ENCODE measurements at places on chromosomes 6 and 20.

- no peak for DNase-seq
Measured at GRCh38 chr6:158654960-158655489, 5.2 kb downstream of the SYTL3 start.

DNA sequence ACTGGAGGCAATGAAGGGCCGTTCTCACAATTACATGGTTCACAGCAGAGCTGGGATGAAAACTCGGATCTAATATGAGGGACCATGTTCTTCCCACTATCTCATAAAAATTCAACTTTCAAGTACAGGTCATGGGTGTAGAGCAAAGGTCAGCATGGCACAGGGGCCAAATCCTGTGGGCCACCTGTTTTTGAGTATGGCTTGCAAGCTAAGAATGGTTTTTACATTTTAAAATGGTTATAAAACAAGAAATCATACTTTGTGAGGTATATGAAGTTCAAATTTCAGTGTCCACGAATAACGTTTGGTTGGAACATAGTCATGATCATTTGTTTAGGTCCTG is 4.6 kb downstream of the MAP3K5 start:
- no peak for DNase-seq

DNA sequence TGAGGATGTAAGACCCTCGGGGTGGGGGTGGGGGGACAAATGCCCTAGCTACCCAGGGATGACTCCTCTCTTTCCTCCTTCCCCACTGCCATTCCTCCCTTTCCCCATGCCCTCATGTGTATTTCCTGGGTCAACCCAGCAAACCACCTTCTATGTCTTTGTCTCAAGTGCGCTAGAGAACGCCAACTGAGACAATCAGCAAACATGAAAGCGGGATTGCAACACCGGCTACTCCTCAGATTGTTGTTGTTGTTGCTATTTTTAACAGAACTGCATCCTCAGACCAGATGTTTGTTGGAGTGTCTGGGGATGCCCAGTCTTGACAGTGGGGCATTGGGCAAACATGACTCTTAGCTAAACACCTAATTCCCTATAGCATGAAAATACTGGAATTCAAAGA is 39.3 kb upstream of the HIVEP1 start:
- no peak for DNase-seq

DNA sequence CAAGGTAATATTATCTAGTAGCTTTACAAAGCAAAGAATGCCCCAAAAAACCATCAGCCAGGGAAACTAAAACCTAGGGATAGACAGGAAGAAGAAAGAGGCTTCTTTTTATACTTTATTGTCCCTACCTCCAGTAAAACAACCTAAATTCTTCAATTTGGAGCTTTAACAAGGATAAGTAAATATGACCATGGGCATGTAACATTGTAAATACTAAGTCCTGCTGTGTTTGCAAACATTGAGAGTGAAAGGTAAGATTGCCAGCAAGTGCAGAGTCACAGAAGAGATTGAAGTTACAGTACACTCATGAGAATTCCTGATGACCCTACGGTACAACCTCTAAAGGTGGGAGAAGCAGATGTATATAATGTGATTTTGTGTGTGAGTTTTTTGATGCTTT is 117.2 kb downstream of the FOXO3 start:
- DNase-seq: no peak

- no peak for DNase-seq
Measured at GRCh38 chr6:64357430-64357829, 721.8 kb downstream of the PHF3 start.

- DNase-seq: no peak
Measured at GRCh38 chr6:75693534-75693933, 55.5 kb upstream of the MYO6 start.

DNA sequence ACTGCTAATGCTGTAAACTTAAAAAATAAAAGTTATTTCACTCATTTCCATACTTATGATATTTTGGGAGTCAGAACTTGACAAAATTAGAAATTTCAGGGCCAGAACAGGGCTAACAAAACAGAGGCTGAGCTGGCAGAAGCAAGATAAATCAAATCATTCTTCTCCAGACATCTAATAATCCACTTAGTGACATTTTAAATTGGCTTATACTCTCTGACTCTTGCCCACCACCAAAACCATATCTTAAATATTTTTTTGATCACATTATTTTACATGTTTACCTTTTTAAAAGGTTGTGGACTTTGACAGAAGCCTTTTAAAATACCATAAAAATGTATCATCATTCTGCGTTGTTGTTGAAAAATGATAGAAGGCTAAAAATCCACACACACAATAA is 116.5 kb downstream of the LMBRD1 start:
- no peak for DNase-seq

DNA sequence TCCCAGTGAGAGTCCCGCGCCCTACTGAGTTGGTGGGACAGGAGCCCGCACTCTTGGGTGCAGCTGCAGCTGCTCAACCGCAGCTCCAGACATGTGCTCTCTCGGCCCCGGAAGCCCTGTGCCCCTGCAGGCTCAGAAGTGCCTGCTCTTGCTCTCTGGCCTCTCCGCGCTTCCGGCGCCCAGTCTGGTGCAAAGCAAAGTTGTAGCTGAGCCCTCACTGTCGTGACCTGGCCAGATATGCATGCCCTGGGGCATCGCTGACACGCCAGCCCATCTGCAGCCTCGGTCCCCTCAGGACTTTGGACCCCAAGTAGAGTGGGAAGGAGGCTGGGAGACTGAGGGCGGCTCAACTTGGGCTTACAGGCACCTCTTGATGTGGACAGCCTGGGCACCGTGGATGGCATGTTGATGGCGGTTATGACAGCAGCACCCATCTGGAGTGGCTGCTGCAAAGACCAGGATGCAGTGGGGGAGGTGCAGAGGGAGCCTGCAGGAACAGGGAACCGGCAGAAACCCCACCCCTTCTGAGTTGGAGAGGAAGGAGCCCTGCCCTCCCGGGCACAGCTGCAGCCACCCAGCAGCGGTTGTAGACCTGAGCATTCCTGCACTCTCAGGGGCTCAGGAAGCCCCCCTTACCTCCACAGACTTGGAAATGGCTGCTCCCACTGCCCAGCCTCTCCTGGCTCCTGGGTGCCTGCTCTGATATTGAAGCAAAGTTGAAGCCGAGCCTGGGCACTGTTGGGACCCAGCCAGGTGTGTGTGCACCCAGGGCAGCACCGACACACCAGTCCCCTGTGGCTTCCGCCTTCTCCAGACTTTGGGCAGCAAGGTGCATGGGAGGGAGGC is 462.6 kb downstream of the TBC1D32 start:
- DNase-seq: no peak

DNA sequence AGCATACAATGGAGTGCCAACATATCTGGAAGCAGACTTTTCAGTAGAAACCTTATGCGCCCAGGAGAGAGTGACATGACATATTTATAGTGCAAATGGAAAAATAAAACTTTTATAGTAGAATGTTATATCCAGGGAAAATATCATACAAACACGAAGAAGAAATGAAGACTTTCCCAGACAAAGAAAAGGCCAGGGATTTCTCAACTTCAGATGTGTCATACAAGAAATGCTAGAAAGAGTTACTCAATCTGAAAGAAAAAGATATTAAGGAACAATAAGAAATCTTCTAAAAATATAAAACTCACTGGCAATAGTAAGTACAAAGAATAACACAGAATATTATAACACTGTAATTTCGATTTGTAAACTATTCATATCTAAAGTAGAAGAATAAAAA is 1269.3 kb downstream of the GRIK2 start:
- no peak for DNase-seq

GRCh38 chr20:1381753-1382591 is 10.9 kb downstream of the FKBP1A start:
- no peak for DNase-seq

DNA sequence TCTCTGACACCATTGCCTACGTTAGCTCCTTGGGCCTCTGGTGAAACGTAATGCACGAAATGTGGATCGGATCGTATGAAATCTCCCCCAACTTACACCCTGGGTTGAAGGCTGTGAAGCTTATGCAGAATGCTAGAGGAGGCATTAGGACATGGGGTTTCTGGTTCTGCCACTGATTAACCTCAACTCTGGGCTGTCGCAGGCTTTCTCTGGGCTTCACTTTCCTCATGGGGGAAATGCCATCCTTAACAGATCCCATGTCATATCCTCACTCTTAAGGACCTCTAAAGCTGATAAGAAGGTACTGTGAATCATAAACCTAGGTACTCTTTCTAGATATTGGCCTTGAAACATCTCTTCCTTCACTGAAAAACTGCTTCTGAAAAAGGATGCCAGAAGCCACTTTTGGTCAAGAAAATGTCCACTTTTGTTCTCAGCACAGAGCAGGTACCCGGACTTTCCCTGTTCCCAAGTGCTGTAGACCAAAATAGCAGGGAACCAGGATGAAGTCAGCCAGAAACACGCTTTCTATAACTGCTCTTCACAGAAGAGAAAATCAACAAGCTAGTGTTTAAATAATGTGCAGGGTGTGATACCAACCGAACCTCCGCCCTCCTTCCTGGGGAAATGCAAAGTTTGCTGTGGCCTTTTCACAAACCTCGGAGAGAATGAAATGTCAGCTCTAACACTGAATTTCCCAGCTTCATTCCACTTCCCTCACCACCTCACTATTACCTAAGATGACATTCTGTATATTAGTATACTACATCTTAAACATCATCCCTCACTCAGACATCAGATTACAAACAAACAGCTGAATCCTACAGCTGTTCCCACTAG is 118.9 kb downstream of the BACH2 start:
- DNase-seq: no peak

DNA sequence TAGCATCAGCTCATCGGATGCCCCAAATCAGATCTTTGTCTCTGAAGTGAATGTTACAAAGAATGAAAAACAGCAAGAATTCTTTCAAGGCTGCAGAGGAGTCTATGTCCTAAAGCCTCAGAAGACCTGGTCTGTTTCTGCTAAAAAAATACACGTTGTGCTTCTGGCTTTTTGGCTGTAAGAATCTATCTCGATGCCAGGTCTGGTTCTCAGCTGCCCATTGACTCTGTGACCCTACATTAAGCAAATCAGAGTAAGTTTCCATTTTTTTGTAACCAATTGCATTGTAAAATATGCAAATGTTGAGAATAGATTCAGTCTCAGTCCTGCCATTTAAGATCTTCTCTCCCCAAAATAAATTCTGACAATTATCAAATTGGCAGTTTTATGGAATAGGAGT is 705.4 kb downstream of the RFPL4B start:
- DNase-seq: no peak

- DNase-seq: no peak
Measured at GRCh38 chr6:130381012-130381411, 15.2 kb downstream of the TMEM200A start.

DNA sequence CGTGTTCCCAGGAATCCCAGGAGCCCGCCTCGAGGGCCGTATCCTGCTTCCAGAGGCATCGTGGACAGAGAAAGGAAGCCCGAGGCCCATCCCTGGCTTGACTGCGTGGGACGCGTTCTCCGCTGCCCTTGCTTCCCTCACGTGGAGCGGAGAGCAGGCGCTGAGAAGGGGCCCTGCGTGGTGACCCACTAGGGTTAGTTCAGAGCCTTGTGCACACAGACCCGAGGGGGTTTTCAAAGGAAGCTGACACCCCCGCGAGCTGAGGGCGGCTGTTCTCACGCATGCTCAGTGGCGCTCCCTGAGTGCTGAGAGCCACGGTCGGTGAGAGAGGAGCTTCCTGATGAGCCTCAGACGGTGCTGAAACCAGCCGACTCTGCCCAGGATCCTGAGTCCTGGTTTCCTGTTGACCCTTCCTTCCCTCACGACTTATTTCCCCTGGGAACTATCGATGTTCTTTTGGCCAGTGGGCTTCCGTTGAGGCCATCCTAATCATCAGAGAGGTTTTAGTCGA is 28.9 kb upstream of the CCR6 start:
- no peak for DNase-seq

DNA sequence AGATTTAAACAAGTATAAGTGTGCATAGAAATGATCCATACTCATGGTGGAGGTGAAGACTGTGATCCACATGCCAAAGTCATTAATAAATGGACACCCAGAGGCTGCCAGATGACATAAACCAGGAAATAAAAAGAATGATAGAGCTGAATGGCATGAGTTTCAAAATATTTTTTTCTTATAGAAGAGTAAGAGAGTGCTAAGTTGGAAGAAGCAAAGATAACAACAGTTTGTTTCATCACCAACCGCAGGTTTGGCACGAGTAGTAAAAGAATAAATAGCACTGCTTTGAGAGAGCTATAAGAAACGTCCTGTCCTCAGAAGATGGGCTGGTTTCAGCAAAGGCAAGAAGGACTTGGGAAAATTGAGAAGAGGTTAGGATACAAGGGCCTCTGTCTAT is 246.9 kb downstream of the UBE3D start:
- no peak for DNase-seq

DNA sequence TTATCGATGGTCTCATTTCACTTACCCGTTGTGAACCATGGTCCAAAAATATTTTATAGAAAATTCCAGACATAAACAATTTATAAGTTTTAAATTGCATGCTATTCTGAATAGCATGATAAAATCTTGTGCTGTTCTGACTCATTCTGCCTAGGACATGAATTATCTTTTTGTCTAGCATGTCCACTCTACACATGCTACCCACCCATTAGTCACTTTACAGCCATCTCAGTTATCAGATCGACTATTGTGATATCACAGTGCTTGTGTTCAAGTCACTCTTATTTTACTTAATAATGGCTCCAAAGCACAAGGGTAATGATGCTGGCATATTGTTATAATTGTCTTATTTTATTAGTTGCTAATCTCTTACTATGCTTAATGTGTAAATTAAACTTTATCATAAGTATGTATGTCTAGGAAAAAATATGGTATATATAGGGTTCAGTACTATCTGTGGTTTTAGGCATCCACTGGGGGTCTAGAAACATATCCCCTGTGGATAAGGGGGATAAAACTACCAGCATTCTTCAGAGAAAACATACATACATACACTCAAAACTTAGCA is 252.0 kb upstream of the HTR1E start:
- no peak for DNase-seq

GRCh38 chr20:17825252-17825959 is 125.6 kb downstream of the BANF2 start:
- DNase-seq: no peak

GRCh38 chr20:13770141-13770540 is 14.6 kb downstream of the ESF1 start:
- DNase-seq: no peak

DNA sequence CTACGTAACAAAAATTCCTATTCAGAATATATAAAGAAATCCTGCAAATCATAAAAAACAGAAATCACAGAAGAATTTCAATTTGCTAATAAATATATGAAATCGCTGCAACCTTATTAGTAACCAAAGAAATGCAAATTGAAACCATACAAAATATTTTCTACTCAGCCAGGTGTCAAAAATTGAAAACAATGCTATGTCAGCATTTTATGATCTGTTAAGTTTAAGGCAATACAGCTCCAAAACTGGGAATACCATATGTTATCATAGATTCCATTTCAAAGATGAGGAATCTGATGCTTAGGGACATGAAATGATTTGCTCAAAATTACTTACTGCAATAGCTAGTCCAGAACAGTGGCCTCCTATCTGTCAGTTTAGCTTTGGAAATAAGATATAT is 168.9 kb downstream of the ID4 start:
- no peak for DNase-seq
